ENCODE measurements at places on chromosomes 13 and 19. TPM values are rescaled to one million over a fixed set of nuclear protein-coding genes. Genes with fewer than 3 reads are reported as not detected.

The FXYD7 gene
- total RNA-seq: 22.1 TPM

The CASP14 gene
- total RNA-seq: not detected

The PLEKHG2 gene
- 19.8 TPM for total RNA-seq

The RAB3D gene
- total RNA-seq: 28.8 TPM

The TLE2 gene
- total RNA-seq: 27.2 TPM

The APOC4 gene
- not detected for total RNA-seq

The FLT3LG gene
- total RNA-seq: 0.69 TPM

The LENG1 gene
- 5.3 TPM for total RNA-seq

The MCEMP1 gene
- total RNA-seq: not detected

The PGLYRP2 gene
- not detected for total RNA-seq

The NOTCH3 gene
- 16.6 TPM for total RNA-seq

The SCEL gene
- total RNA-seq: 0.23 TPM

The C19orf85 gene
- not detected for total RNA-seq

The PSG7 gene
- total RNA-seq: not detected

The SYT5 gene
- 67.4 TPM for total RNA-seq

The KLK12 gene
- not detected for total RNA-seq

The SULT2B1 gene
- not detected for total RNA-seq

The LRRC8E gene
- under 0.01 TPM for total RNA-seq

The ZNF433 gene
- total RNA-seq: 14.1 TPM

The SIAH3 gene
- total RNA-seq: 5.3 TPM

All from diencephalon (tissue), 1 donor.